ENCODE measurements at places on chromosomes 11 and 22.
A peak's percentile ranks its signal among the peaks of the same experiment; 100 is the strongest.

DNA sequence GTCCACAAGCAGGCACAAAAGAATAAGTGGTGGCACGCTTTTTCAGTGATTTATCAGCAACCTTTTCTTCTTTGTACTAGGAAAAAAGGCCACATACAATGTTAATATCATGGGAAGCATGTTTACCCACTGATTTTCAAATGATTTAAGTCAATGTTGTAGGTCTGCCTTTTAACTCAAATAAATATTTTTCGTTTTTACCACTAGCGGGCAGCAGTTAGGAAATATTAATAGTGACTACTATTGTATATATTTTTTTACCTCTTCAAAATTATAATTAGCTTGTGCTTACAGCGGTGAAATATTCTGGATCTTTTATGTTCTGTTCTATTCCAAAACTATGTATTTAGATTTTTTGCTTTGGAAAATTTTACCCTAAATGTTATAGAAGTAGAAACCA is 6.4 kb upstream of the SLC17A6 start:
- no peak for DNase-seq

GRCh38 chr22:44393066-44393465 is 80.3 kb upstream of the SHISAL1 start:
- no peak for DNase-seq

DNA sequence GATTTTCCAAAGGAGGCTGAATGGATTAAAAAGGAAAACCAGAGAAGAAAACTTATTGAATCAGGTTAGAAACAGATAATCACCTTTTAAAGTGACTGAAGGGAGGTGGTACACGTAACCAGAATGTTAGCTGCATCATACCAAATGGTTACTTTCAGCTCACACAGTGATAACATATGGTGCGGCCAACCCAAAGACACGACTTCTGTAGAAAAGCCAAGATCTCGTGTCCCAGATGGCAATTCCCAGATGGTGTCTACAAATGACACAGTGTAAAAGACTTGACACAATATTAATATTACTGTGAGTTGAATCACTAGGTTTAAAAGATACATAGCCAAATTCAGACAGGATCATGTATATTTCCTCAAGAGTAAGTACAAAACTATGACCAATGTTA is 5.2 kb downstream of the PPP2R1B start:
- DNase-seq = no peak

GRCh38 chr11:94031625-94032024 is 10.5 kb downstream of the HEPHL1 start:
- DNase-seq = no peak

GRCh38 chr11:118172356-118172755 is 4.1 kb downstream of the SCN2B start:
- no peak for DNase-seq

- no peak for DNase-seq
These were observed 252.9 kb downstream of the ETS1 start for GRCh38 chr11:128334311-128335044.

DNA sequence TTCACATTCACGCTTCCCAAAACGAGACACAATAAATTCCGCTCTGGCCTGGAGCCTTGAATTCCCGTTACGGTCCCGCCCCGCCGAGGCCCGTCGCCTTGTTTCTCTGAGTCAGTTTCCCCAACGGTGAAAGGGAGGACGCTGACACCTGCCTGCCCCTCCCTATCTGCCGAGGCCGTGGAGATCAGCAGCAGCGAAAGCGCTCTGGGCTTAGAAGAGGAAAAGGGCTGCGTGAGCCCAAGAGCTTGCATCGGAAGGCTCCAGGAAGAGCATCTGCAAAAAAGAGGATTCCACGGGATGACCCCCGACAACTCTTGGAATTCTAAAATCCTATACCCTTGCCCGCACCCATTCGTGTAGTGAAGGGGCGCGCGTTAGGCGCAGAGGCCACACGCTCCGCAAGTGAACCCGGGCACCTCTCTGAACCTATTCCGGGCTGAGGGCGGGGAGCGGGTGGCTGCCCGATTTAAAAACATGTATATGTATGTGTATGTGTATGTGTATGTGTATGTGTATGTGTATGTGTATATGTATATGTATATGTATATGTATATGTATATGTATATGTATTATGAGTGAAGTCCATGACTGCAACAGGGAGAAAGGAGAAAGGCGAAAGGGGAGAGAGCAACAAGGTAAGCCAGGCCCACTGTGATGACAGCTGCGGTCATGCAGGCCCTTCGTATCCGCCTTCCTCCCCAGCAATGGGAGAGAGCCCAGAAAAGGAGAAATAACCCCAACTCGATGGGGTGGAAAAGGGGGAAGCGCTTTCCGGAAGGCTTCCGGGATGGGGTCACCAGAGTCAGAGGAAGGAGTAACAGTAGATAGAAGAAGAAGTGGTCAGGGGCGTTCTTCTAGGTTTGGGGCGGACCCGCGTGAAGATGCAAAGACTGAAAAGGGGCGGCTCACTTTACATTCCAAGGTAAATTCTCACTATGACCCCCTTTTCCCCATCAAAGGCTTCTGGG is 948 bp upstream of the MRTFA start:
- no peak for DNase-seq

GRCh38 chr11:64032050-64032449 is 3.7 kb upstream of the FLRT1 start:
- no peak for DNase-seq

GRCh38 chr11:1553808-1554594 is 18.1 kb downstream of the DUSP8 start:
- DNase-seq = no peak

GRCh38 chr11:57982776-57983175 is 40.9 kb upstream of the OR9Q1 start:
- no peak for DNase-seq

- no peak for DNase-seq
These were observed 130.5 kb downstream of the FAM76B start for GRCh38 chr11:95659088-95659487.

- DNase-seq = no peak
These were observed 1.6 kb downstream of the EFEMP2 start for GRCh38 chr11:65870706-65871681.

- DNase-seq = no peak
These were observed 1.4 kb upstream of the PHOX2A start for GRCh38 chr11:72245263-72245816.

GRCh38 chr22:47356511-47357011 is 594.1 kb downstream of the TBC1D22A start:
- no peak for DNase-seq

DNA sequence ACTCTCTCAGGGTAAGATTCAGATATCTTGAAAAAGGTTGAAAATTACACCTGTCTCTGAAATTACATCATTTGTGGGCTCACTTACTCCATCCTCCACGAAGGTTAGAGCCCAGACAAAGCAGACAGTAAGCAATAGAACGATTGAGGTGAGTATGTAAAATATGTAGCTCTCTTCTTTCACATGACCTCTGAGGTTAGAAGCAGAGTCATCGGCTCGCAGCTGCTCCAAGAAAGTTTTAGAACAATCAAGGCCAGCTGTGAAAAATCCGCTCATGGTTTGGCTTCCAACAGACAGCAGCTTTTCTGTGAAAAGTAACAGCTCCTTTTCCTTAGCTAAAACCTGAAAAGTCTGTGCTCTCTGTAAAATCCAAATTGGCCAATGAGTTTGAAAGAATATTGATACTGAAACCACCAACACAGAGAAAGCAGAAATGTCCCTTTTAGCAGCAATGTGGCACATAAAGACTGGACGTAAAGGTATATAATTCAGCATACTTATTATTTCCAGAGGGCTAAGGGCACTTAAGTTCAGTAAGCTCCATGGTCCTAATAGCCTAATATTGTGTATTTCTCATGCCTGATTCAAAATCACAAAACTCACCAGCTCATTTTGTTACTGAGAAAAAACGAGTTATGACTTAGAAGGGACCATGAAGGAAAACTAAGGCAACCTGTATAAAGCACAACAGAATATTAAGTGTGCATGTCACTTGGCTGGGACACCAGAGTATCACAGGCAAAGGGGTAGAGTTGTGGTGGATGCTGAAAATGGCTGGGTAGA is 78.2 kb downstream of the FAM76B start:
- DNase-seq = no peak

DNA sequence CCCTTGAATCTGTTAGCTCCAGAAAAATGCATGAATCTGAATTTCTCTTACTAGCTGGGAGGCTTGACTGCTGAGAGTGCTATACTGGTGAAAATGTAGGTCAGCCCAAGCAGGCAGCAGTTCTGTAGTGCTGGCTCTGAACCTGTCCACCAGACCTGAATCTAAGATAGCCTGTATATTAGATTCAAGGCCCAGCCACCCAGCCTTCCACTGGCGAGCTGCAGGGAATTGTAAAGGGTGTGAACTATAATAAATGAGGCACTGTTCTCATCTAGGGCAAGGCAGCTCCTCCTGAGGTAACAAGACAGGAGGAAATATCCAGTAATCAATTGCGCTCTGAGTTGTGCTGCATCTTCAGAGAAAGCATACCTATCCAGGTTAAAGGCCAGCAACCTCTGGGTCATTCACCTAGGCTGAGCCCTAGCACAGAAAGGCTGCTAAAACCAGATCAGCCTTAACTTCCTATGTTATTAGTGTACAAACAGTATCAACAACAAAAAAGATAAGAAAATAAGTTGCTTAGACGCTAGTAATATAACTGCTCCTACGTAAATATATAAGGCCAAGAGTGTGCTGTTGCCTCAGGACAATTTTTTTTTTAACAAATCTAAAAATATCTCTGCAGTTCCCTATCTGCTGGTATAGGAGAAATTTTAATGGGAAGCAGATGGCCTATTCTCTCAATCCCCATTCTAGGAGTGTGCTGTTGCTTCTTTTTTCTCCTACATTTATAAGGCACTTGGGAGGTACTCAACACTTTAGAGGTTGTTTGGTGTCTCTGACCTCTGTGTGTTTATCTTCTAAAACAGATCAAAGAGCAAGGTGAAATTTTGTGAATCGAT is 63.0 kb downstream of the RELT start:
- no peak for DNase-seq

DNA sequence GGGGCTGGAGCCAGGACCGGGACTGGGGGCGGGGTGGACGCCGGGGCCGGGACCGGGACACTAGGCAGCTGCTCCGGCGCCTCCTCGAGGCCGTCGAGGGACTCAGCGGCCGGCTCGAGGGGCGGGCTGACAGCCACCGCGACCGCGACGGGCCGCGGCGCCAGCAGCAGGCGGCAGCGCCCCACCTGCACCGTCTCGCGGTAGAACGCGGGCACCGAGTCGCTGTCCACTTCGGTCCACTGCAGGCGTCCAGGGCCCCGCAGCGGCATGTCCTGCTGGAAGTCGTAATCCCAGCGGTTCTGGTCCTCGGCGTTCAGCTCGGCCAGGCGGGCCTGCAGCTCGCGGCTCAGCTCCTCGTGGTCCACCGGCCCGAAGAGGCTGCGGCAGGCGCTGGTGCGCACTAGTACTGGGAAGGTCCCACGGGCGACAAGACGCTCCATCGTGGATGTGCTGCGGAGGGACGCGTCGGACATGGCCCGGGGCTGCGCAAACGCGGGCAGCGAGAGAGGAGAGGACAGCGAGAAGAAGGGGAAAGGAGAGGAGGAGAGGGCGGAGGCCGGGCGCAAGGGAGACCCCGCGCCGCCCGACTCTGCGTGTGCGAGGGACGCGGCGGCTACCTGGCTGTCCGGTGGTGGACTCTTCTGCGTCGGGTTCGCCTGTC is 428 bp downstream of the CDKN1C start:
- no peak for DNase-seq

- DNase-seq = no peak
These were observed 2.9 kb downstream of the PANX2 start for GRCh38 chr22:50173311-50173982.

GRCh38 chr11:105073456-105074165 is 28.5 kb upstream of the CARD16 start:
- no peak for DNase-seq

DNA sequence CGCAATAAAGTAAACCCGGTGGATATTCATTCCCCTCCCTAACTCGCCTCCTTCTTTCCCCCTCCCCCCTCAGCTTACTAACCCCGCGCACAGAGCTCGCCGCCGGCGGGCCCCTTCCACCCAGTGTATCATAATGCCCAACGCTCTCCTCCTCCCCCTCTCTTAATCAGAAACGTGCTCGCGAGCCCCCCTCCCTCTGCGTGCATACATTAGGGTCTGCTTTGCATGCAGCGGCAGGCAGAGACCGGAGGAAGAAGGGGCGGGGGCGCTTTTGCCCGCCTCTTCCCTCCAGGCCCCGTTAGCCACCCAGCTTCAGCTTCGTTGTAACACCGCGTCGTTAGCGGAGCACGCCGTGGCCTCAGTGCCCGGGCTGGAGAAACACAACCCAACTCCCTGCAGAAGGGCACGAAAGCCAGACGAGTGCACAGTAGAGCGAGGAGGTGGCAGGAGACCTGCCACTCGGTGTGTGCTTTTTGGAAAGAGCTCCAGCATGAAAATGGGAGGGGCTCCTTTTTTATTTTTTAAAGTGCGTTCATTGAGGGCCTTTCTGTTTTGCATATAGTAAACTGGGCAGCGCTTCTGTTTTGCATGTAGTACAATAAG is 901 bp upstream of the KMT2A start:
- peak; percentile 90 for DNase-seq

- no peak for DNase-seq
These were observed 114.9 kb downstream of the KCNQ1 start for GRCh38 chr11:2559527-2560311.

- DNase-seq = no peak
These were observed 6.4 kb downstream of the CCND1 start for GRCh38 chr11:69647390-69647748.

DNA sequence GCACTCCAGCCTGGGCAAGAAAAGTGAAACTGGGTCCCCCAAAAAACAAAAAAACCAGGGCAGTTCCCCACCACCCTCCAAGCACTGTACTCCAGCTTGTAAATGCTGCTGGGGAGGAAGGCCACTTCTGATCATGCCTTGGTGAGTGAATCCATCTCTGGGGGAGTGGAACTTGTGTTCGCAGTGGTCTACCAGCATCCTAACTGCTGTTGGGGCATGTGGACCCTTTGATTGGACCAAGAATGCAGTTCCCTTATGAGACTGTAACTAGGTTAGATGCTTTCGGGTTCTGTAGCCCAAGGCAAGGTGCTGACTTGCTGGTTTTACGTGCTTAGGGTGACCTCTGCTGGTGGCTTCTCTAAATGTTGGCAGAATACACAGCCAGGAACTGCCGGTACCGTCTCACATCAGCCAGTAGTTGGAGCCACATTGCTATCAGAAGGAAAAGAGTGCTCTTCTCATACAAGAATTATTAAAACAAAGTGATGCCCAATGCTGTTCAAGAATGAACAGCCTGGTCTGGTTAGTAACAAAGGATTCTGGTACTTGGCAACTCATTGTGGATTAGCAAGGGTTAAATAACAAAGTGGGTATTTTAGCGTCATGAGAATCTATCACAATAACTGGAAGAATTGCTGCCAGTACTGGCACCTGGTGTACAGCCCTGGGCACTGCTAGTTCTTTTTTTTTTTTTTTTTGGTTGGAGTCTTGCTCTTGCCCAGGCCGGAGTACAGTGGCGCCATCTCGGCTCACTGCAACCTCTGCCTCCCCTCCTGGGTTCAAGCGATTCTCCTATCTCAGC is 13.0 kb downstream of the EIF1AD start:
- DNase-seq = peak; percentile 93

GRCh38 chr11:7924536-7924935 is 6.5 kb downstream of the OR10A6 start:
- no peak for DNase-seq

GRCh38 chr11:33747979-33748378 is 11.8 kb upstream of the CD59 start:
- no peak for DNase-seq

- no peak for DNase-seq
These were observed at the start of gene CASP4 for GRCh38 chr11:104968355-104968855. Gene CASP4 (minus strand): TSS chr11:104968574. CDS start chr11:104968525, 49 bp downstream.

Measured in neuronal stem cell (in vitro differentiated cells).